ENCODE measurements at places on chromosomes 5 and 9.

- H3K27me3 ChIP-seq: no peaks in the 10 kb centered on the region
- H3K36me3 ChIP-seq: no peaks in the 10 kb centered on the region
- no peak overlapping the region for H3K27ac ChIP-seq
- DNase-seq: no peak
Measured at GRCh38 chr5:129271308-129271707, 176.8 kb downstream of the ISOC1 start.

DNA sequence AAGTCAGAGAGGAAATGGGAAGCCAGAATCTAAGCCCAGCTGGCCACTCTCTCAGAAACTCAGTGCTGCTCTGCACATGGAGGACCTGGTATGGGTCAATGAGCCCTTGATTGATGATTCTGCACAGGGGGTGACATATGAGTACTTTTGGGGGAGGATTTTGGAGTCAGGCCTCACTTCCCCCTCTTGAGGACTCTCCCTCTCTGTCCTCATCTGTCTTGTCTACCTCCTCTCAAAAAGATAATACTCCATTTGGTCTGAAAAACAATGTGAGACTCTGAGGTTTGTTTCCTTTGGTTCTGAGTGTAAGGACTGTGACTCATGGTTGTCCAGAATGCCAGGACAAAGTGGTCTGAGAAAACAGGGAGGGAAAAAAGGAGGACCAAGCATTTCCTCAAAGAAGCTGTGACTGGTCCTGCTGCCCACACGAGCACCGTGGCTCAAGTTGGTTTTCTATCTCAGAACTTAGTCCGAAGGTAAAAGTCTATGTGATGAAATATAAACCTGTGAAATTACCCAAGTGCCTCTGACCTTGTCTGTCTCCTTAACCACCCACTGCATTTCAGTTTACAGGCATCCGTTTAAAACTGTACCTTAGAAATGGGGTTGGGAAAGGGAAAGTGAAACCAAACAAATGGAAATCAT, 11.1 kb downstream of the TTC39B start:
- peak overlapping the region; percentile 35 for H3K4me3 ChIP-seq
- H3K4me1 ChIP-seq: peaks cover 37% of the 10 kb centered on the region
- H3K36me3 ChIP-seq: no peaks in the 10 kb centered on the region

- no peak for DNase-seq
- H3K4me1 ChIP-seq: no peaks in the 10 kb centered on the region
- H3K4me3 ChIP-seq: no peak overlapping the region
- no peaks in the 10 kb centered on the region for H3K36me3 ChIP-seq
Measured at GRCh38 chr5:1442222-1443145, 2.8 kb downstream of the SLC6A3 start.

DNA sequence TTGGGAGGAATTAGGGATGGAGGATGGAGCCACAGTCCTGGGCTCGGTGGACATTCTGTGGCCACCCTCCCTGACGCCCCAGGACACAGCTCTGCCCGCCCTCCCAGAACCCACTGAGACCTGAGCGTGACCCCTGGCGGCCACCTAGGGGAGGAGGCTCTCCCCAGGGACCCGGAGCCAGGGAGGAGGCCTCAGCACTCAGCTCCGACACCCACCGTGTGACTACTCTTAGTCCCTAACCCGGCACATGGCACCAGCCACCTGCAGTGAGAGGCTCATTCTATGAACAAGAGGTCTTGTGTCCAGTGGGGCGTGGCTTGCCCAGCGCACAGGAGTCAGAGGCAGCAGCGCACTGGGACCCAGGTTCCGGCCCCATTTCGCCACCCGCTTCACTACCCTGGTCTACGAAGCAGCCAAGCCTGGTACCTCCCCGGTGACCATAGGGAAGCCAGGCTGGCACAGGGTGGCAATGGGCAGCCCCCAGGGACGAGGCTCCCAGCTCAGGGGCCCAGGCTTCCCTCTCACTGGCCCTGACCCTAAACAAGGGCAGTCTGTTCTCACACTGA, 10.2 kb downstream of the SARDH start:
- H3K4me1 ChIP-seq: no peaks in the 10 kb centered on the region
- H3K4me3 ChIP-seq: no peak overlapping the region
- H3K27ac ChIP-seq: no peak overlapping the region
- no peaks in the 10 kb centered on the region for H3K27me3 ChIP-seq
- no peak for DNase-seq
- no peaks in the 10 kb centered on the region for H3K36me3 ChIP-seq

GRCh38 chr5:78530342-78531096, 118.1 kb downstream of the LHFPL2 start:
- no peaks in the 10 kb centered on the region for H3K36me3 ChIP-seq
- no peaks in the 10 kb centered on the region for H3K27me3 ChIP-seq
- peaks cover 2% of the 10 kb centered on the region for H3K4me1 ChIP-seq
- no peak for DNase-seq

GRCh38 chr5:72478684-72479083, 28.5 kb downstream of the ZNF366 start:
- H3K4me1 ChIP-seq: no peaks in the 10 kb centered on the region
- no peaks in the 10 kb centered on the region for H3K27me3 ChIP-seq
- no peak for DNase-seq
- no peaks in the 10 kb centered on the region for H3K36me3 ChIP-seq
